Naive thymus-derived CD4-positive, alpha-beta T cell (primary cell): ENCODE measurements at places on chromosomes 1 and 21. TPM values are rescaled to one million over a fixed set of nuclear protein-coding genes. Genes with fewer than 3 reads are reported as not detected.

Gene POU3F1
- total RNA-seq: not detected

DNA sequence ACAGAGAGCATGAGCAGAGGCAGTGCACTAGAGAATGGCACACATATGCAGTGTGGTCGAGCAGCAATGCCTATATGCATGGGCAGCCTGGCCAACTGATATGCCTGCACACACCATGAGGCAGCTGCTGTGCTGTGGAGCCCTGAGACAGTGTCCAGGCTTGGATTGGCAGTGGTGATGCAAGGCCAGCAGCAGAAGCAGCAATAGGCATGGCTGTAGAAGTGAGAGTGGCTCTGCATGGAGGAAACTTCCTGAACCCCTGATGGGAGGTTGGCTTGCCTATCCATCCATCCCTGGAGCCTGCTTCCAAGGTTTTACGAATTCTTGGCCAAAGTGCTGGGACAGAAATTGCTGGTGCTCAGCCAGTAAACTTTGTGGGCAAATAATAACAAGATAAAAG, 89.7 kb downstream of the DIRAS3 start:
- H3K36me3 ChIP-seq: no peaks in the 10 kb centered on the region
- no peaks in the 10 kb centered on the region for H3K27me3 ChIP-seq
- no peaks in the 10 kb centered on the region for H3K4me1 ChIP-seq

DNA sequence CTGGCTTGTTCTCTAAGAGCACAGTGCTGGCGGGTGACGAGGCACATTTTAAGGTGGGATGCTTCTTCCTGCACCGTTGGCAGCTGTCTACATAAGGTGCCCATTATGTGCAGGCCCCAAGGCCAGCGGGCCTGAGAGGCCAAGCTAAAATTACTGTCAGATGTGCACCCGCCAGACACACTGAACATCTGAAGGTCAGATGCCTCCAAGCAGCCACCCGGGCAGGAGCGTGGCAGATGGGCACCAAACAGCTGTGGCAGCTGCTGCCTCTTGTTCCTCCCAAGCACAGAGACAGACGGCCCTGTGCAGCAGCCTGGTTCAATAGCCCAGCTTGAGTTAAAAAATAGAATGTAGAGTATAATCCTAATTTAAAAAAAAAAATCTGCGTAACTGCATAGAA, 211.9 kb upstream of the EDN2 start:
- H3K4me3 ChIP-seq: no peak overlapping the region
- no peaks in the 10 kb centered on the region for H3K4me1 ChIP-seq
- H3K36me3 ChIP-seq: no peaks in the 10 kb centered on the region
- H3K27me3 ChIP-seq: no peaks in the 10 kb centered on the region
- DNase-seq: no peak
- no peak overlapping the region for H3K27ac ChIP-seq

DNA sequence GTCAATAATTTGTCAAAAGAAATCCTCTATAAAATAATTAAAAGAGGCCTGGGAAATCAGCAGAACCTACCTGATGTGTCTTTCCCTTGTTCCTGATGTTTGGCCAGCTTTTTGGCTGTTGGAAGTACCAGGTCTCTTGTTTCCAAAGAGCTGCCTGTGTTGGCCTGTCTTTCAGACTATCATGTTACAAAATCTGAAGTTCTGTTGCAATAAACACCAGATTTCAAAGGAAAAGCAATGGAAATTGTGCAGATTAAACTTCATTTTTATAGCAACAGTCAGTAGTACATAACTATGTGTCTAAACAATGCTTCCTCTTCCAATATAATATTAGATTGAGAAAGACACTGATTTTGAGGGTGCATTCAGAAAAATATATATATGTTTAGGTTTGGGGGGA, 647.2 kb upstream of the CXADR start:
- H3K36me3 ChIP-seq: no peaks in the 10 kb centered on the region
- no peak overlapping the region for H3K27ac ChIP-seq
- DNase-seq: no peak

DNA sequence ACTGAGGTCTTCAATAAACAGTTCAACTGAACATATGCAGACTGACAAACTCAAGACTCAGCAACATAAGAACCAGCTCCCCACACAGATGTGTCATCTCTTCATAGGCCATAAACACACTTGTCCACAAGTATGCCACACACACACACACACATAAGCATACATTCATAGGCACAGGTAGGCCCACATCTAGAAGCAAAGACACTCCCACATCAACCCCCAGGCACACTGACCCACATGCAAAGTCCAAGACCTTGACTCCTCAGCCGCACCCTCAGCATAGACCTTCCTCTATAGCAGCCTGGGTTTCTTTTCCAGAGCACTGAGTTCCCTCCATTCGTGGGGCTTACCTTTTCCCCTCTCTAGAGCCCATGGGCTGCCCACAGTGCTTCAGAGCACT, 1.4 kb downstream of the LAD1 start:
- H3K4me1 ChIP-seq: no peaks in the 10 kb centered on the region
- H3K27me3 ChIP-seq: no peaks in the 10 kb centered on the region
- H3K36me3 ChIP-seq: no peaks in the 10 kb centered on the region
- H3K4me3 ChIP-seq: no peak overlapping the region
- H3K27ac ChIP-seq: no peak overlapping the region
- no peak for DNase-seq

DNA sequence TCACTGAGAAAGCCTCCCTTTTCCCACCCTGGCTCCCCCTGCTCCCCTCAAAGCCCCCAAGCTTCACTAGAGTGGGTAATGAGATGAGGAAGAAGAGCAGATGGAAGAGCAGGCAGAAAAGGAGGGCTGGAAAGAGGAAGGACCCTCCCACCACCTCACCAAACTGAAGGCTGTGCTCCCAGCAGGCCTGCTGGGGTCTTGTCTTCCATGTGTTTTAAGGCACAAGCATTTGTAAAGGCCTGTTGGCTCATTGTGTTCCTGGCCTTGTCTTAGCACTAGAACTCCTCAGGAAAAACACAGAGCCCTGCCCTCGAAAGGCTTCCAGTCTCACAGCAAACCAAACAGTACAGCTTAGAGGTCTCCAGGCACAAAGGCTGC, 51.5 kb downstream of the TOMM20 start:
- H3K27me3 ChIP-seq: no peaks in the 10 kb centered on the region
- no peak overlapping the region for H3K4me3 ChIP-seq
- no peak overlapping the region for H3K27ac ChIP-seq
- no peaks in the 10 kb centered on the region for H3K36me3 ChIP-seq

DNA sequence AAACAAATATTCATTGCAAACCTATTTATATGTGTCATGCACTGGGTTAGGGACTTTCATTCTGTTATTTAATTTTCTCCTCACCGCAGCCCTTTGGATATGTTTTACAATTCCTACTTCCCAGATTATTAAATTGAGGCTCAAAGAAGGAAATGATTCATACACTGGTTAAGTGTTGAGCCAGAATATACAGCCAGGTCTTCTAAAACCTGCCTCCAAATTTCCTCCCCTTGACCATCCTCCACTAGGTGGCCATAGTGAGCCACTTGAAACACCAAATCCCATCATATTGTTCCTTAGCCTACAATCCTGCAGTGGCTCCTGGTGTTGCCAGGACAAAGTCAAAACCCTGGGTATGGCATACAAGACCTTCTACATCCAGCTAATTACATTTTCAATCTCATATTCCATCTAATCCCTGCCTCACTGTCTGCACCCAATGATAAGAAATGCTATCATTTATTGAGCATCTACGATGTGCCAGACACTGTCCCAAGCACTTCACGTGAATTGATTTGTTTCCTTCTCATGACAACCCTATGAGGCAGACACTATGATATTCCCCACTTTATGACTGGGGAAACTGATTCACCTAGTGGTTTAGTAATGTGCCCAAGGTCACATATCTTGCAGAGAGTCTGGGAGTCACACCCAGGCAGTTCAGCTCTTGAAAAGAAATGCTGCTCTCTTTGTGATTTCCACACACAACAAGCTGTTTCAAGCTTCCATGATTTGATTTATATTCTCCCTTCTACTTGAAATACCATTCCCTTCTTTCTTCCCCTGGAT, 23.6 kb upstream of the KIRREL1 start:
- no peak overlapping the region for H3K27ac ChIP-seq
- H3K4me1 ChIP-seq: no peaks in the 10 kb centered on the region
- no peaks in the 10 kb centered on the region for H3K27me3 ChIP-seq
- DNase-seq: no peak
- no peak overlapping the region for H3K4me3 ChIP-seq

DNA sequence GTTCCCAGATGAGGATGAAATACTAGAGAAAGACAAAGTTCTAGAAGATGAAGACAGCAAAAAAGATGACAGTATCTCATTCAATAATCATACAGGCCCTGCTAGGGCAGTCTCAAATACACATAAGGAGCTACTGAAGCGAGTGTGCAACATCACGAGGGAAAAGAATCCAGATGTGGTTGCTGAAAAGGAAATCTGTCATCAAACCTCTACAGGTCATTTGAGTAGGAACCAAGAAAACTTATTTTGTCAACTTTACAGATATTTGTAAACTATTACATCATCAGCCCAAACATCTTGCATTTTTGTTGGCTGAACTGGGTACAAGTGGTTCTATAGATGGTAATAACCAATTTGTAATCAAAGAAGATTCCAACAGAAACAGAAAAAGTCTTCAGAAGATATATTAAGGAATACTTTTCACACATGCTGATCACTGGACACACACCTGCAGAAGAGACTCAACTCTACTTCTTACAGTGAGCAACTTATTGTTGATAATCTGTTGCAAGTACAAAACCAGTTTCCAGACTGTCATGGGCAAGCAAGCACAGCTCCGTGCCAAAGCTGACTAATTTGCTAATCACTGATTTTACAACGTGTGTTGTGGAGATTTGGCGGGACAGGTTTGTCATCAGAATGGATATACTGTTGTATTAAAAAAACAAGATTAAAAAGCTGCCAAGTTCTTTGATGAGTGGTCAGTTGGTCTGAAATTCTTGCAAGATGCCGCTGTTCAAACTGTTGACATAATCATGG, 42.1 kb downstream of the TRIM33 start:
- H3K36me3 ChIP-seq: no peaks in the 10 kb centered on the region
- H3K27me3 ChIP-seq: no peaks in the 10 kb centered on the region
- H3K4me3 ChIP-seq: no peak overlapping the region
- DNase-seq: no peak
- peaks cover 20% of the 10 kb centered on the region for H3K4me1 ChIP-seq

- H3K4me1 ChIP-seq: no peaks in the 10 kb centered on the region
These were observed 79.5 kb downstream of the TNFSF18 start for GRCh38 chr1:172971241-172971640.

Gene SPRR4
- total RNA-seq: not detected

GRCh38 chr21:34544032-34544496, 32.1 kb upstream of the KCNE1 start:
- H3K4me3 ChIP-seq: no peak overlapping the region
- no peaks in the 10 kb centered on the region for H3K27me3 ChIP-seq
- DNase-seq: peak; percentile 8
- no peaks in the 10 kb centered on the region for H3K4me1 ChIP-seq
- no peak overlapping the region for H3K27ac ChIP-seq

Gene SNRPE
- total RNA-seq: 81.7 TPM

Gene LIN28A
- not detected in 2 replicates for total RNA-seq

- H3K4me3 ChIP-seq: no peak overlapping the region
- no peaks in the 10 kb centered on the region for H3K4me1 ChIP-seq
- H3K27ac ChIP-seq: no peak overlapping the region
- no peaks in the 10 kb centered on the region for H3K27me3 ChIP-seq
- no peaks in the 10 kb centered on the region for H3K36me3 ChIP-seq
These were observed 10.8 kb downstream of the ABCA4 start for GRCh38 chr1:94110021-94110761.

DNA sequence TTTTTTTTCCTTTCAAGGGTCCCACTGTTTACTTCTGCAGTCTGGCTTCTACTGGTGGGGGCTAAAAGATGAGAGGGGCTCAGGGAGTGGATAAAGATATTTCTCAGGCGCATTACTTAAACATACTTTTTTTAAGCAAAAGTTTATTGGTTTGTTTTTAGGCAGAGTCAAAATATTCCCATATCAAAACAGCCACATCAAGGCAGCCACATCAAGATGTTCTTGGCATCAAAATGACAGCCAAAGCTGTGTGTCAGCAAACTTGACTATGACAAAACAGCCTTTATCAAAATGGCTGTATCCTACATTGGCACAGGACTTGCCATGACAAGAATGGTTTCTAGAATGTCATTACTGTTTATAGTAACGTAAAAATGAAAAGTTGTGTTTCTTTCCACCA, 22.1 kb upstream of the RASAL2 start:
- DNase-seq: no peak
- no peaks in the 10 kb centered on the region for H3K27me3 ChIP-seq
- H3K36me3 ChIP-seq: no peaks in the 10 kb centered on the region
- H3K4me3 ChIP-seq: no peak overlapping the region
- no peaks in the 10 kb centered on the region for H3K4me1 ChIP-seq
- no peak overlapping the region for H3K27ac ChIP-seq

Gene OR2T11
- not detected for total RNA-seq

GRCh38 chr1:210170220-210170619, 62.4 kb upstream of the SERTAD4 start:
- no peak overlapping the region for H3K27ac ChIP-seq
- H3K4me1 ChIP-seq: no peaks in the 10 kb centered on the region
- DNase-seq: no peak
- H3K36me3 ChIP-seq: no peaks in the 10 kb centered on the region
- no peaks in the 10 kb centered on the region for H3K27me3 ChIP-seq
- no peak overlapping the region for H3K4me3 ChIP-seq

DNA sequence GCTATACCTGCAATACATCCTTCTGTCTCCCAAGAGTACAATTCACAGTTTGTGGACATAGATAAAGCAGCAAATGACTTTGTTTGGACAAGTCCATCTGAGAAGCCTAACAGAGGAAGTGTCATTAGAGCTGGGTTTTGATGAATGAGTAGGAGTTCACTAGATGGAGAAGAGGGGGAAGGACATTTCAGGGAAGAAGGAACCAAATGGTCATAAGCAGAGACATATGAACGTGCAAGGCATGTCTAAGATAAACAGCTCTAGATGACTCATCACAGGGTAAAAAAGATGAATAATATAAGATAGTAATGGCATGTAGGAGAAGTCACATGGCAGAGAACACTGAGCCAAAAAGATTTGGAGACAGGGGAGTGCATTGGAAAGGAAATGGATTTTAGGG, 54.5 kb downstream of the HMGB4 start:
- H3K4me1 ChIP-seq: no peaks in the 10 kb centered on the region
- H3K27me3 ChIP-seq: no peaks in the 10 kb centered on the region
- no peak overlapping the region for H3K4me3 ChIP-seq
- no peaks in the 10 kb centered on the region for H3K36me3 ChIP-seq
- H3K27ac ChIP-seq: no peak overlapping the region
- DNase-seq: no peak

- DNase-seq: no peak
- H3K27ac ChIP-seq: no peak overlapping the region
- no peaks in the 10 kb centered on the region for H3K36me3 ChIP-seq
- H3K4me1 ChIP-seq: no peaks in the 10 kb centered on the region
These were observed 51.3 kb upstream of the TSPAN2 start for GRCh38 chr1:115140442-115141144.

- H3K27ac ChIP-seq: no peak overlapping the region
- no peak for DNase-seq
- no peaks in the 10 kb centered on the region for H3K27me3 ChIP-seq
- H3K36me3 ChIP-seq: no peaks in the 10 kb centered on the region
- H3K4me1 ChIP-seq: no peaks in the 10 kb centered on the region
- H3K4me3 ChIP-seq: no peak overlapping the region
These were observed 47.6 kb upstream of the SAMD13 start for GRCh38 chr1:84253891-84254290.
